ENCODE measurements at places on chromosomes 11 and 22.

DNA sequence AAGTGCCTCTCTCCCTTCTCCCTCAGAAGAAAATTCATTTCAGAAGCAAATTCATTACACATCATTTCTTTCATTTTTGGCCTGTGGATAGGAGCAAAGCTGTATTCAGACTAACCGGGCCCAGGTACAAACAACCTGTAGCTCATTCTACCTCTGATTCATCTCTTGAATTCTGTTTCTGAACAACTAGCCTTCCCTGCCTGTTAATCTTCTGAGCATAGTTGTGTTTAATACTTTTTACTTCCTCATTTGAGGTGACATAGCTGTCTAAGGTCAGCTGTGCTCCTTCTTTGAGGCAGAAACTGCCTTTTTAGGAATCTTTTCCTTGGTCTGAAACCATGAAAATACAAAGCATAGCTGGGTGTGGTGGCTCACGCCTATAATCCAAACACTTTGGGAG, 12.6 kb upstream of the IL18BP start:
- DNase-seq, result no peak

GRCh38 chr11:72753341-72754148, 1.3 kb upstream of the ARAP1 start:
- DNase-seq, result no peak

- no peak for DNase-seq
Observed at GRCh38 chr22:44422746-44423380, 75.2 kb downstream of the RTL6 start.

DNA sequence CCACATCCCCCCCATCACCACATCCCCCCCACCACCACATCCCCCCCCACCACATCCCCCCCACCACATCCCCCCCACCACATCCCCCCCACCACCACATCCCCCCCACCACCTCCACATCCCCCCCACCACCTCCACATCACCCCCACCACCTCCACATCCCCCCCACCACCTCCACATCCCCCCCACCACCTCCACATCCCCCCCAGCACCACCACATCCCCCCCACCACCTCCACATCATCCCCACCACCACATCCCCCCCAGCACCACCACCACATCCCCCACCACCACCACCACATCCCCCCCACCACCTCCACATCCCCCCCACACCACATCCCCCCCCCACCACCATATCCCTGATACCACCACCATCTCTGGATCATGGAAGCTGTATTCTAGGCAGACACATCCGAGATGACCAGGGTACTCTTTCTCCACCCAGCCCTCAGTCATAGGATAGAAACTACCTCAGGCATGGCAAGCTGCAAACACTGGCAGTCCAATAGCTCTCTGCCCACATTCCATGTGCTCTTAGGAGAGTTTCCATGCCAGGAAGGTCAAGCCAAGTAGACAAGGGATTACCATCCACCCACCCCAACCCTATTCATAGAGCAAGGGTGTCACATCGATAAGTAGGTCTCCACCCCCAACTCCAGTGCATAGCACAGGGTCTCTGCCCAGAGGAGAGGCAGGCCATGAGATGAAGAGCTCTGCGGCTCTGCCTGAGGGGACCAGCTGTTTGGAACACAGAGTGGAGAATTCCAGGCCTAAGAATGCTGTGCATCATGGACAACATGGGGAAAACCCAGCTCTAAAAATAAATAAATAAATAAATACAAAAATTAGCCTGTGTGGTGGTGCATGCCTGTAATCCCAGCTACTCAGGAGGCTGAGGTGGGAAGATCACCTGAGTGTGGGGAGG, 33.0 kb upstream of the TEAD1 start:
- DNase-seq, result no peak

GRCh38 chr11:118531597-118532084, 649 bp downstream of the TMEM25 start:
- no peak for DNase-seq
